ENCODE measurements at places on chromosomes 11 and 22. TPM values are rescaled to one million over a fixed set of nuclear protein-coding genes. Genes with fewer than 3 reads are reported as not detected.

GRCh38 chr22:43591380-43591779, 179.6 kb downstream of the MPPED1 start:
- no peak for DNase-seq

The VSIG2 gene
- total RNA-seq = not detected

The BTBD18 gene
- total RNA-seq = not detected

GRCh38 chr11:96579656-96580055, 189.8 kb downstream of the JRKL start:
- no peak for DNase-seq

GRCh38 chr11:69180226-69180625, 24.5 kb downstream of the SMIM38 start:
- DNase-seq = no peak

The H19 gene
- 0.25 TPM for total RNA-seq

- peak; percentile 57 for DNase-seq
Measured at GRCh38 chr11:34512840-34513681, 533 bp downstream of the ELF5 start.

The HIPK3 gene
- total RNA-seq = 54.1 TPM

DNA sequence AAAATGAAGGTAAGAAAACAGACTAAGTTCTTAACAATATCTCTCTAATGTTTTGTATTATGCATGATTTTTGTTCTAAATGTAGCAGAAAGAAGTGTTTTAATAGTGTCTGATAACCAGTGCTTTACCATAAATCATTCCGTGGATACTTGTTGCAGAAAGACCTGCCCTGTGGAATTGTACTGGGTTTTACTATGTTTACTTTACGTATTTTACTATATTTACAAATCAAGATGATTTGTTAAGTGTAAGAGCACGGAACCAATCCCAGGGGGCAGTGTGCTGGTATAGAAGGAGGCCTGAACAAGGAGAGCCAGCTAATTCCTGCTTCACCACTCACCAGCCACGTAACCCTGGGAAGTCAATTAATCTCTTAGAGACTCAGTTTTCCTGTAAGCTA, 1.4 kb downstream of the HTR3B start:
- DNase-seq = peak; percentile 50

The FAM111B gene
- 6.0 TPM for total RNA-seq

GRCh38 chr11:62796281-62796680, 4.5 kb upstream of the TMEM223 start:
- DNase-seq = no peak

DNA sequence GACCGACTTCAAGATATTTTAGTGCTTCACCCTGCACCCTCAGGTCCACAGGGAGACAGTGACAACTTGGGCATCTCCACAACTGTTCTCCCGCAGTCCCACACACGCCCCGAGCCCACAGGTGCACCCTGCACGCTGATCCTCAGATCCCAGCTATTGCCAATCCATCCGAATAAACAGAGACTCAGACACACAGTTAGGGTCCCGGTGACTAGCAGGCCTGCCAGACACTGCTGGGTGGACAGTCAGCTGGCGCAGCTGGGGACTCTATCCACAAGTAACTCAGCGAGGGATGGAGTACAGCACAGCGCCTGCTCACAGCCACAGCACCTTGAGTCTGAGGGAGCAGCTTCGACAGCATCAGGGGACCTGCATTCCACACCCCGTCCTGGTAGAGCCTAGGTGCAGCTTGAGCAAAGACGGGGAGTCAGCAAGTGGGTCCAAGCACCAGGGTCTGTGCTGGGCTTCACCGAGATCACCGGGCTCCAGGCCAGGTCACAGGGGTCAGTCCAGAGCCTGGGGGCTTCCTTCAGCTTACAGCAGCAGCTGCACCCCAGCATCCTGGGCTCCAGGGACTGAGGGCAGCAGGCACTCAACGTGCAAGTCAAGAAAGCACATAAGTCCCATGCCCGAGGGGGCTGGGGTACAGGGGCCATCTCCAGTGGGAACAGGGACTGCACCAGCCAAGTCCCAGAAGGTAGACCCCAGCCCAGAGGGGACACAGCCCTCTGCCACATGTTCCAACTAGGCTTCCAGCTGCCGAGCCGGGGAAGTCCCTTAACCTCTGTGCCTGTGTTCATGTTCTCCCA, 7.6 kb downstream of the RPL3 start:
- peak; percentile 20 for DNase-seq

DNA sequence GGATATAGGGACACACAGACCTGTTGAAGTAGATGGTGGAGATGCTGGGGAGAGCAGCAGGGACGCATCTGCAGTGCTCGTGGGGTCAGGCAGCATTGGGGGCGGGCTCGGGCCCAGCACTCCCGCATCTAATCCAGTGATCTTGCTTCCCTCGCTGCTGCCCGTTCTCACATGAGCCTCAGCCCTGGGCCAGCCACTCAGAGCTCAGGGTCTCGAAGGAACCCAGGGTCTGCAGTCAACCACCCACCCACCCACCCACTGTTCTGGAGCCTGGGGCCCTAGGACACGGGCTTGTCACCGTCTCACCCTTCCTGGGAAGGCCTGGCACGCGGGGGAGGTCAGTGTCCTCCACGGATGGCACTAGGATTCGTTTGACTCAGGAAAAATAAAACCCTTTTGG, 406.0 kb downstream of the TBC1D22A start:
- no peak for DNase-seq

DNA sequence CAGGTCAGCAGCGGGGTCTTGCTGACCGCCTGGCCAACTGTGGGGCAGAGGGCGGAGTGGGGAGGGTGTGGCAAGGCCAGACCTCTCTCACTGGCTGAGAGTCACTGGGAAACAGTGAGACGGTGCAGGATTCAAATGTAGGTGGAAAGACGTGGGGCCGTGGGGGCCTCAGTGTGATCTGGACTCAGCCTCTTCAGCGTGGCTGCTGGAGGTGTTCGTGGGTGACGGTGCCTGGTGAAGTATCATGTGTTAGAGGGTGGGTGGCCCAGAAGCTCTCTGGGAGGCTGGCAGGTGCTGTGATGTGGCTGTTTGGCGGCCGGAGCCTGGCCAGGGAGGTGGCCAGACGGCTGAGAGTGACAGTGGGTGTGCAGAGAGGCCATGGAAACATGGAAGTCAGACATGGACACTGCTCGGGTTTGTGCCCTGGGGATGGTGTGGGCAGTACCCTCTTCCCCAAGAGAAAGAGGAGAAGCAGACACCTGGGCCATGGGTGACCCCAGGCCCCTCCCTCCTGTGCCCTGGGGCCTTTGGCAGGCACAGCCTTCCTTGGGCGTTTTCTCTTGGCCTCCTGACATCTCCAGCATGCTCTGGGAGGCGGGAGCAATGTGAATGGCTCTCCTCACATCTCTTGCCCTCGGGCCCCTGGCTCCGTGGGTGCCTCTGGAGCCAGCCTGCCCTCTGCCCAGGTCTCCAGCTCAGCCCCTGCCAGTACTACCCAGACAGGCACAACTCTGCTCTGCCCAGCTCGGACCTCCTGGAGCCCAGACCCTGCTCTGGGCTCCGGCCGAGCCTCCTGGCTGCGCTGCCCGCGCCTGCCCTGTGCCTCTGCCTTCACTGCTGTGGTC, 10.1 kb upstream of the ACR start:
- no peak for DNase-seq

GRCh38 chr11:125451400-125452124, 44.5 kb downstream of the FEZ1 start:
- DNase-seq = no peak

The ACR gene
- total RNA-seq = not detected

GRCh38 chr11:16011396-16011795, 344.9 kb downstream of the SOX6 start:
- DNase-seq = no peak

- no peak for DNase-seq
Measured at GRCh38 chr22:44648085-44648820, 53.8 kb upstream of the PRR5 start.

The CRYBB1 gene
- not detected for total RNA-seq

- peak; percentile 88 for DNase-seq
Measured at GRCh38 chr11:9138612-9139579, 47.5 kb upstream of the SCUBE2 start.

DNA sequence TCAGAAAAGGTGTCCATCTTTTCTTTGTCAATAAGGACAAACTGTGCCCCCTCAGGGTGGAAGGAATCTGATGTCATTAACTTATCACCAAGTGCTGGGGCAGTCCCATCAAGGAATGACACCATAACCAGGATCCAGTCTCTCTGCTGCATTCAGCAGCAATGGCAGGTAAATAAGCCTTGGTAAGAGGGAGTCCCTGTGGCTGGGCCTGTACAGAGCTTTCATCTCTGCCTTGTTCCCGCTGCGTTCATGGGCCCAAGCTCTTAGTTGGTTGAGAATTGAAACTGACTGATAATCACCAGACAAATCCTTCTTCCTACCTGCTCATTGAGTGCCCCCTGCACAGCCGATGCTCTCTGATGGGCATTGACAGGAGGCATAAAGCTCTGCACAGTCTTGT, 22.7 kb downstream of the EIF3F start:
- DNase-seq = no peak

DNA sequence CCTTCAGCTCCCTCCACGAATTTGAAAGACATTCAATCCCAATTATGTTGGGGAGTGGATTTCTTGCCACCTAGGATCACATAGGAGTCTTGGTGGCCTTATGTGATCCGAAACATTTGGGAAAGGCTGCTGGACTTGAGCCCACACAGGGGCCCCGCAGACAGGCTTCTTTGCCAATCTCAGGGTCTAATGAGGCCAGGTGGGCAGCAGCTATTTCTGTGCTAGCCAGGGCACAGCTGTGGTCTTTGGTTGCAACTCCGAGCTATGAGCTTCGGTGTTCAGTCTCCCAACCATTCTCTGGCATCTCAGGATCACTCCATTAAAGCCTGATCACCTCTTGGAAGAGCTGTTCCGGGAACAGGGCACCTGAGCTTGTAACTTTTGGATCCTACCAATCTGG, 84.4 kb downstream of the TP53I11 start:
- no peak for DNase-seq

The KDM4E gene
- total RNA-seq = not detected

GRCh38 chr11:45772986-45773785, 31.8 kb upstream of the SLC35C1 start:
- no peak for DNase-seq

GRCh38 chr11:36350137-36350513, 54.0 kb downstream of the PRR5L start:
- DNase-seq = no peak

DNA sequence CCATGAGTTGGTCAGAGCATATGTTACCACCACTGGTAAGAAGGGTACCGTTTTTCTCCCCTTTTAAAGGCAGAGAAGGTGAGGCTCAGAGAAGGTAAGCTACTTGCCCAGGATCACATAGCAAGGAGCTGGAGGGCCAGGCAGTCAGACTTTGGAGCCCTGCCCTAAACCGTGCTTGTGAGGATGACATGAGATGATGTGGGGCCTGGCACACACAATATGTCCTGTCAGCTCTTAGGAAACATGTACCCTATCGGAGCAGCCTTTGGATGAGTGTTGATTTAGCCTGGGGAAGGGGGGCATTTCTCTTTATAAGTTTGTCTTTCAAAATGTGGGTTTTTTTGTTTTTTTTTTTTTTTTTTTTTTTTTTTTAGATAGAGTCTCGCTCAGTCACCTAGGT, 100.5 kb upstream of the CRYBB3 start:
- no peak for DNase-seq

GRCh38 chr11:19101796-19102520, 15.0 kb upstream of the ZDHHC13 start:
- no peak for DNase-seq

The CCDC34 gene
- 8.3 TPM for total RNA-seq

DNA sequence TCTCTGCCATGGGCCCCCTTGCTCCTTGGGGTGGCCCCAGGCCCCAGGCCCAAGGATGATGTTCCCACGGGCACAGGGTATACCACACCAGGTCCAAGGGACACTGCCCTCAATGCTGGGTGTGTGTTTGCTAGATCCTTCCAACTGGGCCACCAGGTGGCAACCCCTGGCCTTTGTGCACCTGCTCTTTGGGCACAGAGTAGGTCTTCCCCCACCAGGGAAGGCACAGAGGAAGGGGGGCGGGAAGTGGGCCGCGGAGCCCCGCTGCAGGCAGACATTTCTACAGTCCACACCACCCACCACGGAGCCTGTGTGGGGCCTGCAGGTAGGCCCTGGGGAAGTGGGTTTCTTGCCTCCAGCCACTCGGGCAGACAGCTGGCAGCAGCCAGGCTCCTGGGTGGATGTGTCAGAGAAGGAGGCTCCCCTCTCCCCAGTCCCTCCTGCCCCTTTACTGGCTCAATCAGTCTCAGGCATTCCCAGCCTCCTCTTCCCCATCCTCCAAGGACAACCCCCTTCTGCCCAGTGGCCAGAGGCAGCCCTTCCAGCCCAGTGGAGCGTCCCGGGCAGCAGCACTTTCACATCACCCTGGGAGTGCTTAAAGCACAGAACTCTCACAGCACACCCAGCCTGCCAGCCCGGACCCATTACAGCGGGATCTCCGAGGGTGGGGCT, 21.6 kb downstream of the MAFF start:
- DNase-seq = no peak

- DNase-seq = peak; percentile 60
Measured at GRCh38 chr11:59787816-59788215, 22.8 kb downstream of the MRPL16 start.

GRCh38 chr11:79418241-79418640, 22.6 kb downstream of the TENM4 start:
- no peak for DNase-seq

- DNase-seq = no peak
Measured at GRCh38 chr11:120991830-120992686, 31.8 kb upstream of the TBCEL start.

GRCh38 chr11:10998674-10999073, 140.8 kb upstream of the ZBED5 start:
- DNase-seq = no peak

The RAG2 gene
- not detected for total RNA-seq

DNA sequence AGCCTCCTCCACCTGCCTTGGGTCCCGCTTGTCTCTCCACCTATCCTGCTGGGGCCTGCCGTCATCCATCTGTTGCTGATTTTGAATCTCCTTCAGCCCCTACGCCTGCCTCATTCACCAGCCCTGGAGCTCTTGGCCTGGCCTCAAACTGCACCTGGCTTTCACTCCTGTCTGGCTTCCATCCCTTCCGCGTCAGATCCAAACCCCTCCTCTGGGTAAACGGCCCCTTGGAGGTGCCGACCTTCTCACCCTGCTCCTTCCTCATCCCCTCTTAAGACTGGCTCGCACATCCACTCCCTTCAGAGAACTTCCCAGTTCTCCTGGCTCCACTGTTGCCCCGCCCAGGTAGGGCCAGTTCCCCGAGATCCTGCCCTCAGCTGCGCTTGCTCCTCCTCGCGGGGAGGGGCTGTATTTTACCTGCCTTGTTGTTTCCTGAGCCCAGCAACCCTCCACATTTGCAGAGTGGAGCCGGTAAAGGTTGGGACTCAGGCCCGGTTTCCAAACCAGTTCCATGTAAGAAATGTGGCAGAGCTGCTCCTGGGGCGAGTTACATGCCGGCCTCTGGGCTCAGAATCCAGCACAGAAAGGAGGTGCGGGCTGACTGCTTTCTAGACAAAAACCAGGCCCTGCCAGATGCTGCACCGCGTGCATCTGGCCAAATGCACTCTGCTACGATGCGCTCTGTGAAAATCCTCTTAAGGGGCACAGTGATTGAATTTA, 13.9 kb upstream of the SHANK2 start:
- DNase-seq = no peak

The OR51E2 gene
- not detected for total RNA-seq

GRCh38 chr11:76666830-76667229, 3.7 kb downstream of the LRRC32 start:
- DNase-seq = no peak

The INS gene
- not detected for total RNA-seq

Data from HFFc6 (cell line).